ENCODE measurements at places on chromosomes 2 and 18.

- DNase-seq: no peak
These were observed 1026.2 kb upstream of the ZEB2 start for GRCh38 chr2:145546091-145546490.

DNA sequence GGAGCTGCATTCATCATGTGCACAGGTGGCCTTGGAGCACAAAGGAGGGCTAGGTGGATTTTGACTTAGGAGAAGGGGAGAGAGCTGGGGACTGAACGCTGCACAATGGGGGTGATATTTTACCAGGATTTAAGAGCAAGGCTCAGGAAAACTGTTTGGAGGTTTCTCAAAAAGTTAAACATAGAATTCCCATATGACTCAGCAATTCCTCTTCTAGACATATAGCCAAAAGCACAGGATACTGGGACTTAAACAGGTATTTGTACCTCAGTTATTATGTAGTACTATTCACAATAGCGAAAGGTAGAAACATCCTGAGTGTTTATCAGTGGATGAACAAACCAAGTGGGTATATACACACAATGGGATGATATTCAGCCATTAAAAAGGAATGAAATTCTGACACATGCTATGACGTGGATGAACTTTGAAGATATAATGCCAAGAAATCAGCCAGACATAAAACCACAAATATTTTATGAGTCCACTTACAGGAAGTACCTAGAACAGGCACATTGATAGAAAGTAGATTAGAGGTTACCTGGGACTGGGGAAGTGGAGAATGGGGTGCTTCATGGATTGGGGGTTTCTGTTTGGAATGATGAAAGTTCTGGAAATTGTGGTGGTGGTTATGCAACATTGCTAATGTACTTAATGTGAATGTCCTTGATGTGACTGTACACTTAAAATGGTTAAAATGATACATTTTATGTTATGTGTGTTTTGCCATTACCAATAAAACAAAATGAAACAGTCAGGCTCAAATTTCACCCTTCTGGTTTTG is 216.9 kb downstream of the HAUS1 start:
- DNase-seq: no peak

- no peak for DNase-seq
These were observed 1094.7 kb downstream of the BCL11A start for GRCh38 chr2:59458800-59459199.

DNA sequence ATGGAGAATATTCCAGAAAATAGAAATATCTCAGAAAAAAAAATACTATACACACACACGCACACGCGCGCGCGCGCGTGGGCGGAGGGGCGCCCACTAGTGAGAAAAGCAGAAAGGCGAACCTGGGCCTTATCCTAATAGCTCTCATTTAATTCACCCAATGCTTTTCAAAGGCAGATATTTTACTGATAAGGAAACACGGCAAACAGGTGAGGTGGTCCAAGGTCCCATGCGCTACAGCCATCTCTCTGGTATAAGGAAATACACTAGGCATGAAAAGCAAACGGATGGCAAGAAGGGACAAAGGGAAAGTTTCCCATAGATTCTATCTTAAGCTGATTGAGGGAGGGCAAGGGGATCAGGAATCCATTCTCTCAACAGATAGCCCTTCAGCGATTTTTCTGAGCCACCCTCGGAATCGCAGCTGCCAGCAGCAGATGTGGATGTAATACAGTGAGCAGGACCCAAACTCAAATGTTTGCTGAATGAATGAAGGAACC is 136.7 kb downstream of the TMEM247 start:
- DNase-seq: no peak

DNA sequence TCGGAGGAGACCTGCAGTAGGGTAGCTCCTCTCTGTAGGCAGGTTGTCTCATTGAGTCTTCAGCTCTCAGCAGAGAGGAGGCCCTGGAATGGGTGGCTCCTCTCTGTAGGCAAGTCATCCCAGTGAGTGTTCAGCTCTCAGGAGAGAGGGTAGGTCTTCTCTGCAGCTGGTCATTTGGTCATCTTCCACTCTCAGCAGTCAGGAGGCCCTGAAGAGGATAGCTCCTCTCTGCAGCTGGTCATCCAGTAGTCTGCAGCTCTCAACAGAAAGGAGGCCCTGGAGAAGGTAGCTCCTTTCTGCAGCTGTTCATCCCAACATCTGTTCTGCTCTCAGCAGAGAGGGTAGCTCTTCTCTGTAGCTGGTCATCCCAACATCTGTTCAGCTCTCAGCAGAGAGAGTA is 26.0 kb upstream of the RUFY4 start:
- no peak for DNase-seq

All from stimulated activated CD8-positive, alpha-beta memory T cell treated with anti-CD3 and anti-CD28 coated beads, Interleukin-15, amount 100 ng/mL, for 24 hours (primary cell).